Mesothelial cell of epicardium (in vitro differentiated cells): ENCODE measurements at places on chromosomes 11 and 22.

- no peak for DNase-seq
These were observed 761 bp upstream of the TMEM25 start for GRCh38 chr11:118530180-118530682.

DNA sequence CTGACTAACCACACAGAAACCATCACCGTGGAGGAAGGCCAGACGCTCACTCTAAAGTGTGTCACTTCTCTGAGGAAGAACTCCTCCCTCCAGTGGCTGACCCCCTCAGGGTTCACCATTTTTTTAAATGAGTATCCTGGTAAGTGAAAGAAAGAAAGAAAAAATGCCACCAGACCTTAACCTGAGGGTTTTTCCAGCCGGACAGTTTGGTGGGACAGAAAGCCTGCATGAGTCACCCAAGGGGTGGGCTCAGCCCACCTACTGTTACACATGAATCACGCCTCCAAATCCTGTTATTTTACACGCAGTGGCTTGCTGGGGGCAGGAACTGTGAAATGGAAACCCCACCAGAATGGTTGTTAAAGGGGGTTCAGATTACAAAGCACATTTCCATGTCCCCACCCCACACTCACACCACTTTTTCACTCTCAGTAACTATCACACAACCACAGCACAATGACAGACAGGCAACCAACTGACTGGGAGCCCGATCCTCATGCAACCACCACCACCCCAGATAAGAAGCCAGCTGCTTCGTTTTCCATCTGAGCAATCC lies 11.9 kb downstream of the CRTAM start:
- no peak for DNase-seq

GRCh38 chr11:88359114-88359513 lies 21.6 kb upstream of the CTSC start:
- no peak for DNase-seq

GRCh38 chr11:44024977-44025376 lies 22.8 kb upstream of the ACCSL start:
- DNase-seq = no peak

GRCh38 chr22:32967386-32968101 lies 90.6 kb downstream of the SYN3 start:
- DNase-seq = no peak

DNA sequence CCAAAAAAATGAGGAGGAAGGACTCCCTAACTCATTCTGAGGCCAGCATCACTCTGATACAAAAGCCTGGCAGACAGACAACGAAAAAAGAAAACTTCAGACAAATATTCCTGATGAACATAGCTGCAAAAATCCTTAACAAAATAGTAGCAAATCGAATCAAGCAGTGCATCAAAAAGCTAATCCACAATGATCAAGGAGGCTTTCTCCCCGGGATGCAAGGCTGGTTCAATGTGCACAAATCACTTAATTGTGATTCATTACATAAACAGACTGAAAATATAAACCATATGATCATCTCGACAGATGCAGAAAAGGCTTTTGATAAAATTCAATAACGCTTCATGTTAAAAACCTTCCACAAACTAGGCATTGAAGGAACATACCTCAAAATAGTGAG lies 16.4 kb downstream of the MTMR2 start:
- DNase-seq = no peak

GRCh38 chr11:28323621-28324020 lies 215.4 kb downstream of the METTL15 start:
- DNase-seq = no peak

- DNase-seq = no peak
These were observed 32.0 kb downstream of the IGHMBP2 start for GRCh38 chr11:68935516-68936357.

DNA sequence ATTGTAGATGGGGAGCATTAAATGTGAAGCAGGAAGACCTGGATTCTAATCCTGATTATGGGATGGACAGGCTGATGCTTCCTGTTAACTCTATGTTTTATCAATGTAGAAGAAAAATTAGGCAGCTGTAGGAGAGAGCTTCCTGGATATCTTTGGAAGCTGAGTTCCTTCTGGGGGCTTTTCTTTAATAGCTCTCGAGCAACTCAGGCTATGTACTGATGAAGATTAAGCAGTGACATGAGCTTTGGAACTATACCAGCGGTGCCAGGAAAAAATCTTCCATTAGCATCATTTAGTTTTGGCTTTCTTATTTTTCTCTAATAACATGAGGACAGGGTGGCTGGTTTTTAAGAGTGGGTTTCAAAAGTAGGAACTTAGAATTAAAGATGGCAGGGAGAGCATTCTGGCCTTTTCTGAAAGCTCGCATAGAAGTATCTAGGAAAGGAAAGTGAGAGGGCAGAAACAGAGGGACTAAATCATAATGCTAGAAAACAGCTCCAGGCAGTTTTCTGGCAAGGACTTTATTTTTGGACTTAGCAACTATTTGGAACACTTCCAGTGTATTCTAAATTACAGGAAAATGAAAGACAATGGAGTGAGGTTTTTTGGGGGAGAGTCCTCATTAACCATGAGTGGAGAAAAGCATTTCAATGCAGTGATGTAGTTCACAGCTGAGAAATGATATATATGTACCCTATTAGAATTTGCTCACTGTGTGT lies 69.2 kb upstream of the RRM1 start:
- no peak for DNase-seq

DNA sequence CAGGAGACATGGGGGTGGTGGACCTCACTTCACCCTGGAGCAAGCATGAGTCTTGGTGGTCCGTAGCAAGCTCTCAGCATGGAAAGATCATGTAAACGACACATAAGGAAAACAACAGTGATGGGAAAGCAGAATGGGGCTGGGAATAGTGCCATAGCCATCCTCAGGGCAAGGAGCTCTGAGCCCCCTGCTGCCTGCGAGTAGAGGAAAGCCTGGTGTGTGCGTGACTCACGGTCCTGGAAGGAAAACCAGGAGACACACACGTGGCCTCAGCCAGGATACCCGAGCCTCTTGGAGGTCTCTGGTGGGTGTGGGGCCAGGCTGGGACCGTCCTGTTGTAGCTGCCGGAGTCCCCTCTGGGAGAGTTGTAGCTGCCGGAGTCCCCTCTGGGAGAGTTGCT lies 12.4 kb downstream of the SHANK3 start:
- no peak for DNase-seq

DNA sequence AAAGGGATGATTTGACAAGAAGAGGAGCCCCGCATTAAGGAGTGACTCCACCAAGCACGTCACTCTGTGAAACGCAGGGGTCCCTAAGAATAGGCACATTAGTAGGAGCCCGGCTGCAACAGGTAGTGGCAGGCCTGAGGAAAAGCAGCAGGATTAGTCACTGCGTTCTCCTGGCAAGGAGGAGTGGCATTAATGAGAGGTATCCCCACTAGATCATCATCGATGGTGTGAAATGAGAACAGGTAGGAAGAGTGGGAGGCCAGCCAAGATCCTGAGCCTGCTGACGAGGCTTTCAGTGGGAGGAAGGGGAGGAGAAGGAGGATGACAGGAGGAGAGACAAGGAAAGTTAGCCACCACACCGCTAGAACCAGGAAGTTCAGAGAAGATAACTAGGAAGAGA lies 38.6 kb downstream of the NRXN2 start:
- DNase-seq = no peak

GRCh38 chr11:67274768-67275605 lies 8.7 kb downstream of the GRK2 start:
- no peak for DNase-seq

GRCh38 chr11:61776561-61777075 lies 15.8 kb downstream of the TMEM258 start:
- no peak for DNase-seq

- DNase-seq = no peak
These were observed 28.7 kb downstream of the GUCD1 start for GRCh38 chr22:24526191-24526590.

GRCh38 chr11:30786256-30787110 lies 200.3 kb upstream of the MPPED2 start:
- no peak for DNase-seq

- DNase-seq = no peak
These were observed 51.1 kb downstream of the MED15 start for GRCh38 chr22:20558534-20558933.

GRCh38 chr11:12689029-12689755 lies 15.0 kb downstream of the TEAD1 start:
- no peak for DNase-seq

DNA sequence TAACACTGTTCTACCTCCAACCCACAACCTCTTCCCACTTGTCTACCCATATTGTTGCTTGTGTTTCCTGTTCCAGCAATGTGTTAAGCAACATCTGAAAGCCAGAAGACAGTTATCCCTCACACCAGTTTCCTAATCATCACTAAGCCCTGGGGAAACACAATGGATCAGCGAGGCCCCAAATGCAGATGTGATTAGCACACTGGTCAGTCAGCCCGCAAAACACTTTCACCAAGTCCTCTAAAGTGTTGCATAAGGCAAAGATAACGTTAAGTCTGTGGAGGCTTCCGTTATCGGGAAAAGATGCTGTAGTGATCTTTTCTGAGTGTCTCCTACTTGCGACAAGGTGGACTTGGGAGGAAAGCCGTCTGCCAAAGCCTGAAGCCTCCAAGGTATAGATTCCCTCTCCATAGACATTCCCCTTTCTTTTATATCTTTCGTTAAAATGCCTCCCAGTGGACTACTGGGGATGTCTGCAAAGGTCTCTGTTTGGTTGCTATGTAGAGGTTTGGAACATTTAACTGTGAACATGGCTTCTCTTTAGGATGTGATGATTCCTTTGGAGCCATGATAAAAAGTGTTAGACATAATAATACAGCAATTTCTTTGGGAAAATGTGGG lies at the start of gene MS4A3:
MS4A3 (plus strand) TSS at position 317 of the 621 bp plus-strand sequence. CDS start 4,496 bp downstream, outside the sequence.
- DNase-seq = no peak

GRCh38 chr22:17792299-17792698 lies 18.0 kb upstream of the BID start:
- no peak for DNase-seq

- DNase-seq = no peak
These were observed 55.8 kb upstream of the RRAS2 start for GRCh38 chr11:14414470-14415461.

DNA sequence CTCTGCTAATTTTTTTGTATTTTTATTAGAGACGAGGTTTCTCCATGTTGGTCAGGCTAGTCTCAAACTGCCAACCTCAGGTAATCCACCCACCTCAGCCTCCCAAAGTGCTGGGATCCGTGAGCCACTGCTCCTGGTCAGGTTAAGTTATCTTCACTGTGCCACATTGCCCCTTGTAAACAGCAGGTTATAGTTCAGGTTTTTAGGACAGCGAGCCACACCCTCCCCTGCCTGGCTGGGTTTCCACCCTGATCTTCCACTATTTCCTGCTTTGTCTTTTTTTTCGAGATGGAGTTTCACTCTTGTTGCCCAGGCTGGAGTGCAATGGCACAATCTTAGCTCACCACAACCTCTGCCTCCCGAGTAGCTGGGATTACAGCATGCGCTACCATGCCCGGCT lies 16.1 kb downstream of the ACO2 start:
- DNase-seq = no peak
